ENCODE measurements at places on chromosomes 5 and 9. TPM values are rescaled to one million over a fixed set of nuclear protein-coding genes. Genes with fewer than 3 reads are reported as not detected.

ASTN2 gene
- total RNA-seq: 3.1 TPM

C7 gene
- not detected for total RNA-seq

FGF1 gene
- not detected for total RNA-seq

SLC9A3 gene
- total RNA-seq: 3.0 TPM

TAF11L5 gene
- not detected for total RNA-seq

SLC23A1 gene
- 2.1 TPM for total RNA-seq

BAAT gene
- total RNA-seq: 0.07 TPM

OR1Q1 gene
- total RNA-seq: not detected

MLANA gene
- total RNA-seq: not detected

SIL1 gene
- total RNA-seq: 31.1 TPM

ZBTB26 gene
- 8.9 TPM for total RNA-seq

TEK gene
- total RNA-seq: not detected

AP3B1 gene
- 40.1 TPM for total RNA-seq

CARTPT gene
- total RNA-seq: not detected
